Effector memory CD8-positive, alpha-beta T cell (primary cell): ENCODE measurements at places on chromosomes 3 and 15.

- no peak for DNase-seq
These were observed 402.0 kb upstream of the GOLIM4 start for GRCh38 chr3:168497741-168498140.

DNA sequence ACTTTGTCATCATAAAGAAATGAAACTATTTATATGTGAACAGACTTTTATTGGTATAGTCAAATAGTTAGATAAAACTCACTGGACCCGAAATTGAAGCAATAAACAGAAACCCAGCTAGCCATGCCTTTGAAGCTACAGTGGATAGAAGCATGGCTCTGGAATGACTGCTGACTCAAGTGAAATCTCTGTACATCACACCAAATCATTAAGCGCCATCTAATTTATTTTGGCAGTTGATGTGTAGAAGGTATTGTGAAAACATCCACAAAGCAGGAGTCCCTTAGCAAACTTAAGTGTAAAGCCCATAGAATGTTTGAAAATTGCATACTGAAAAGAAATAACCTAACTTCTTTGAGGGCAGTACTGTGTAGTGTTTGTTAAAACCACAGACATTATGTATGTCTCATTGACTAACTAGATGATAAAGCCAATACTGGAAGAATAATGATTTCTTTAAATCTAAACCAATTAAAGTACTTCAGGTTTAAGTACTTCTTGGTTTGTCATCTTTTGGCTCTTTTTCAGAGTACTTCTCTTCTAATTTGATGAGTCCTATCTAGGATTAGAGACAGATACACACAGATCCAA lies 42.8 kb upstream of the FBXL22 start:
- no peak for DNase-seq

DNA sequence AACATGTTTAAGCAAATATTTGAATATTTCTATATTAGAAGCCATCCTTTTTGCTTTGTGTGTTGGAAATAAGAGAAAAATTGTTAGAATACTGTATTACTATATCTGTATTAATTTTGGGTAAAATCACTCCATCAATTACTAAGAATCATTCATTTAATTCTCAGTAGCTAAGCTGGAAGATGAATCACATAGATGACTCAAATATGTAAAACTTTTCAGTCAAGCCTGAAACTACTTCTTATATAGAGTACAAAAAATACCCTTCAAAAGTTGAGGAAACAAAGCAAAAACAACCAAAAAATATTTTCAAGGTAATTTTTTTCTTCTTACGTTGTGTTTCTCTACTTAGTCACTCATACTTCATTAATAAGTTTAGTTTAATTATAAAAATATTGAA lies 205.7 kb upstream of the ROBO1 start:
- no peak for DNase-seq

DNA sequence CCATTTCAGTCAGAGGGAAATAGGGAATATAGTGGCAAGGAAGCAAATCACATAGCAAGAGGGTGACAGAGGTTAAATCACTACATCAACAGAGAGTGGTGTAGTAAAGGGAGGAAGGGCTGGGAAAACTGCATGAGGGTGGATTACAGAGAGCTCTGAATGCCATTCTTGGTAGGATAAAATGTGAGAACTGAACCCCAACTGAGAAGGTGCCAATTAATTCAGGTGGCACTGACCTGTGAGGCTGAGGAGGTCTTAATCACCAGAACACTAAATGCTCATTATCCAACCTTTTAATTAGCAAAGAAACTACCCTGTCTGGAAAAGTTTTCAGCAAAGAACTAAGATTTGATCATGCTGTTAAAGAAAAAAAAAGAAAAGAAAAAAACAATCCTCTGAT lies 202.7 kb downstream of the LRRN1 start:
- DNase-seq, result no peak

DNA sequence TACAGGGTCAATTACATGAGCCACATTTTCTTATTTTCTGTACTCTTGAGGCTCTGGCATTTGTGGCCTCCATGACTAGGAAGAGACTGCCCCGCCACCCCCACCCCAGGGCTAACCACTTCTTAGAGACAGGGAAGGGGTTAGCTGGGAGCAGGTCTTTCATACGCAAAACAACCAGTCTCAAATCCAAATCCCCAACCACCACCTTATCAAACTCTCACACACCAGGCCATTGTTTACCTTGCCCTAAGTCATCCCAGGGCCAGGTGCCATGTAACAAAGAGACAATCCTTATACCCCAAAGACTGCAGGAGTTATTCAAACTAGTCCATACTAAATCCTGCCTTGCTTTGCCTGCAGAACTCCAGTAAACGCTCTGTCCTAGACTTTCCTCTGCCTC lies 77.8 kb downstream of the B3GNT5 start:
- DNase-seq, result no peak

DNA sequence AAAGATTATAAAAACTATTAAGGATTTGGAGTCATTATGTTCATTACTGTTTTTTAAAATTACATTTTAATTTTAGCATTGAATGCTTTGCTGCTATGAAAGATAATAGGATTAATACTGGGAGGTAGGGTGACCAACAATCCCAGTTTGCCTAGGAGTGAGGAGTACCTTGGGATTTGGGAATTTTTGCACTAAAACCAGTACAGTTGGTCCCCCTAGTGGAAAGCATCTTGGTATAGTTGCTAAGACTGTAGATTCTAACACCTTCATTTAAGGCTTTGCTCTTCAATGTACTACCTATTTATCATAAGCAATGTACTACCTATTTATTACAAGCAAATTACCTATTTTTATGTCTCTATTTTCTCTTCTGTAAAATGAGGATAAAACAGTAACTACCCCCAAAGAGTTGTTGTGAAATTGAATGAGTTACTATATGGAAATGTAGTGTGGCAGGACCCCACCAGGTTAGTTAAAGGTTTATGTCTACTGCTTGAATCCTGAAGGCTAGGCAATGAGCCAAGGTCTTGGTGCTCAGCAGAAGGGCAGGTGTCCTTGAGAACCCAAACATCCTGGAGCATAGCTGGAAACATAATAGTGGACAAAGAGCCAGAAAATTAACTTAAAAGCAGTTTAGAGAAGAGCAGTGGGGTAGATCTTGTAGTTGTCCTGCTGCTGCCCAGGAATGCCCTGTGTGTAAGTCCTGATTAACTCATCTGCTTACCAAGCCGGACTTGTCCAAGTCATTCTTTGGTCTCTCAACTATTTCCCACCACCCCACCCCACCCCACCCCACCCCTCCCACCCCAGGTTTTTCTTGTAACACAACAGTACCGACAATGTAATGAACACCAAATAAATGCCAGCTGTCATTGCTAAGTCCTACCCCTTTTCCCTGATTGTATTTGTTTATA lies 49.2 kb upstream of the NMD3 start:
- no peak for DNase-seq
